Tracheal epithelial cell (primary cell): ENCODE measurements at places on chromosomes 7 and 10. TPM values are rescaled to one million over a fixed set of nuclear protein-coding genes. Genes with fewer than 3 reads are reported as not detected.

FEZF1 gene
- not detected in 2 replicates for total RNA-seq

TUBAL3 gene
- 0.72 TPM in 1 of 2 replicates, not detected in the other for total RNA-seq

MYOZ1 gene
- not detected in 2 replicates for total RNA-seq

CALHM3 gene
- not detected in 2 replicates for total RNA-seq

TYW1B gene
- total RNA-seq = 0.85 and 2.7 TPM in 2 replicates

CC2D2B gene
- not detected in 2 replicates for total RNA-seq

PNLIPRP2 gene
- total RNA-seq = not detected in 2 replicates

UCMA gene
- not detected in 2 replicates for total RNA-seq

STK32C gene
- 7.2 and 14.2 TPM in 2 replicates for total RNA-seq

CYTH3 gene
- total RNA-seq = 13.6 and 28.0 TPM in 2 replicates

GPNMB gene
- 19.6 and 142 TPM in 2 replicates for total RNA-seq

MYPN gene
- total RNA-seq = under 0.01 TPM in 1 of 2 replicates, not detected in the other

DOCK1 gene
- total RNA-seq = 132 and 195 TPM in 2 replicates

EZH2 gene
- 3.6 and 5.1 TPM in 2 replicates for total RNA-seq

ST7 gene
- 9.4 and 15.8 TPM in 2 replicates for total RNA-seq

DKK1 gene
- total RNA-seq = 11.9 and 13.5 TPM in 2 replicates

GIMAP5 gene
- total RNA-seq = 0.24 and 0.64 TPM in 2 replicates

VSTM4 gene
- total RNA-seq = under 0.01 TPM in 1 of 2 replicates, not detected in the other

ZNF365 gene
- 0.85 and 3.4 TPM in 2 replicates for total RNA-seq

CUBN gene
- total RNA-seq = under 0.01 and 0.85 TPM in 2 replicates

GIMAP2 gene
- 0.24 TPM in 1 of 2 replicates, not detected in the other for total RNA-seq

CUL1 gene
- total RNA-seq = 41.2 and 48.2 TPM in 2 replicates

OR13A1 gene
- total RNA-seq = under 0.01 TPM in 1 of 2 replicates, not detected in the other

MOGAT3 gene
- not detected in 2 replicates for total RNA-seq

ELFN1 gene
- total RNA-seq = not detected in 2 replicates

VSTM2A gene
- not detected in 2 replicates for total RNA-seq

CLDN15 gene
- total RNA-seq = 1.4 and 1.7 TPM in 2 replicates

ACHE gene
- total RNA-seq = 0.24 TPM in 1 of 2 replicates, not detected in the other

RTKN2 gene
- total RNA-seq = 0.43 and 1.9 TPM in 2 replicates

CYP2C19 gene
- 0.21 TPM in 1 of 2 replicates, not detected in the other for total RNA-seq

STYXL1 gene
- total RNA-seq = 35.0 and 50.8 TPM in 2 replicates

PON2 gene
- 52.0 and 82.4 TPM in 2 replicates for total RNA-seq

TSPAN12 gene
- total RNA-seq = 1.5 and 7.0 TPM in 2 replicates

VWC2 gene
- not detected in 2 replicates for total RNA-seq

LIPN gene
- not detected in 2 replicates for total RNA-seq

FXYD4 gene
- total RNA-seq = not detected in 2 replicates

SEMA3E gene
- total RNA-seq = under 0.01 and 0.96 TPM in 2 replicates

SEMA3A gene
- total RNA-seq = 25.6 and 138 TPM in 2 replicates

SPDYE9 gene
- total RNA-seq = not detected in 2 replicates

TAC1 gene
- total RNA-seq = 2.9 TPM in 1 of 2 replicates, not detected in the other

ZC3HAV1L gene
- total RNA-seq = 16.2 and 23.4 TPM in 2 replicates

UNCX gene
- total RNA-seq = not detected in 2 replicates

SCART1 gene
- total RNA-seq = 0.43 and 1.4 TPM in 2 replicates

ITIH2 gene
- not detected in 2 replicates for total RNA-seq

ZDHHC16 gene
- total RNA-seq = 32.4 and 40.5 TPM in 2 replicates

TMEM270 gene
- total RNA-seq = not detected in 2 replicates

TMEM139 gene
- 3.0 and 13.5 TPM in 2 replicates for total RNA-seq

EPO gene
- total RNA-seq = not detected in 2 replicates

SSC4D gene
- 0.64 and 5.3 TPM in 2 replicates for total RNA-seq

TLX1 gene
- total RNA-seq = under 0.01 TPM in 1 of 2 replicates, not detected in the other
